Naive thymus-derived CD8-positive, alpha-beta T cell (primary cell): ENCODE measurements at places on chromosomes 2 and 18.

DNA sequence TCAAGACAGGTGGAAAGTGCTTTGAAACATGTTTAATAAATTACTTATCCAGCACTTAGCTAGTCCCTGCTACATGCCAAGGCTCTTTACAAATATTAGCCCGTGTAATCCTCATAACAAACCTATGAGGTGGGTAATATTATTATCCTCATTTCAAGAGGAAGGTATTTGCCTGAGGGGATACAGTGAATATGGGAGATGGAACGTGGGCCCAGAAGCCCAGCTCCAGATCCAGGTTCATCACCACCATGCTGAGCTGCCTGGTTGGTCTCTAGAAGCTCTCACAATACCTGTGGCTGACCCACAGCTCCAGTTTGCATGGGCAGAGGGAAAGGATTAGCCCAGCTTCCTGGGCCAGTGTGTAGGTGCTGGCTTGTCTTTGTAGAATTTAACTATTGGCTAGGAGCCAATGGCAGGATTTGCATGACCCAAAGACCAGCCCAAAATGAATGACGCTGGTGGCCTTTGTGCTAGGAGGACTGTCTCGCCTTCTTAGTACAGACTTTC, 61.6 kb upstream of the ATP8B1 start:
- DNase-seq, result no peak
- H3K27ac ChIP-seq, result no peak overlapping the region
- no peaks in the 10 kb centered on the region for H3K36me3 ChIP-seq

GRCh38 chr2:42562474-42563144, 5.8 kb upstream of the MTA3 start:
- DNase-seq, result no peak
- peaks cover 18% of the 10 kb centered on the region for H3K4me1 ChIP-seq
- H3K27me3 ChIP-seq, result no peaks in the 10 kb centered on the region
- H3K27ac ChIP-seq, result peak overlapping the region; percentile 11

DNA sequence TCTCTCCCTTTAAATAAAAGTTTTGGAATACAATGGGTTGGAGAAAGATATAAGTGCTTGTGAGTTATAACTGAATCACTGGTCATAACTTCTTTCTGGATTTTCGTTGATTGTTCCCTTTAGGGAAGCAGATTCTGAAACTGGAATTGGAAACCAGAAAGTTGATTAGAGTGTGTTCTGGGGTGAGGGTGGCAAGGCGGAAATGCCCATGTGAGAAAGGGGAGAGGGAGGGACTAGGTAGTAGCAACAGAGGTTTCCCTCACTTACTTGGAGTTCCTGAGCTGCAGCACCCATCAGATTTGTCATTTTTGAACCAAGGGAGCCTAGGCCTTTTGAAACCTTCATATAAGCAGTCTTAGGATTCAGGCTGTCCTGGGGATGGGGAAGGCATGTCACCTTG, 453.4 kb downstream of the KCNJ3 start:
- no peak overlapping the region for H3K27ac ChIP-seq
- H3K4me3 ChIP-seq, result no peak overlapping the region
- H3K36me3 ChIP-seq, result no peaks in the 10 kb centered on the region
- H3K4me1 ChIP-seq, result no peaks in the 10 kb centered on the region

- no peak overlapping the region for H3K27ac ChIP-seq
- H3K36me3 ChIP-seq, result peaks cover 3% of the 10 kb centered on the region
- H3K27me3 ChIP-seq, result no peaks in the 10 kb centered on the region
- no peaks in the 10 kb centered on the region for H3K4me1 ChIP-seq
- DNase-seq, result no peak
- no peak overlapping the region for H3K4me3 ChIP-seq
These were observed 37.5 kb downstream of the RBKS start for GRCh38 chr2:27852691-27853090.

- DNase-seq, result no peak
- H3K36me3 ChIP-seq, result no peaks in the 10 kb centered on the region
- peaks cover 52% of the 10 kb centered on the region for H3K4me1 ChIP-seq
- peak overlapping the region; percentile 8 for H3K4me3 ChIP-seq
These were observed 117.2 kb downstream of the UXS1 start for GRCh38 chr2:106076941-106077340.

GRCh38 chr2:26494891-26495290, 17.0 kb upstream of the OTOF start:
- no peaks in the 10 kb centered on the region for H3K36me3 ChIP-seq
- H3K27ac ChIP-seq, result no peak overlapping the region
- H3K4me3 ChIP-seq, result no peak overlapping the region
- H3K27me3 ChIP-seq, result no peaks in the 10 kb centered on the region
- no peaks in the 10 kb centered on the region for H3K4me1 ChIP-seq

DNA sequence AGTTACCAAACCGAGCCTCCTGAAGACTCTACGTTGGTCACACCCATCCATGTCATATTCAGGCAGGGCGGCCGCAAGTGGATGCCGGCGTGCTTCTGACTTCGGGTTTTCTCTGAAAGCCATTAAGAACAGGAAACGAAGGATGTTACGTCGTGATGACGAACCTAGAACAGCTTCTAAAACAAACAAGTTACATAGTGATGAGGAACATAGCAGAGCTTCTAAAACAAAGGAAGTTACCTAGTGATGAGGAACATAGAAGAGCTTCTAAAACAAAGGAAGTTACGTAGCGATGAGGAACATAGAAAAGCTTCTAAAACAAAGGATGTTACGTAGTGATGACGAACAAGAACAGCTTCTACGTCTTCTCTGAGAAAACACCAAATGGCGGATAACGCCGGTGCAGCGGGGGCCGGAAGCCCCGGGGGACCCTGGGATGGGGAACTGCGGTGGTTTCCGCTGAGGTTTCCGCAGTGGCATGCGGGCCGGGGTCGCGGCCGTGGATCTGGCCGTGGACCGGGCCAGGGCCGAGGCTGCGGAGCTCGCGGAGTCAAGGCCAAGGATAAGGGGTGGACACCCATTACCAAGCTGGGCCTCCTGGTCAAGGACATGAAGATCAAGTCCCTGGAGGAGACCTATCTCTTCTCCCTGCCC, 141.1 kb downstream of the SOCS6 start:
- H3K4me1 ChIP-seq, result no peaks in the 10 kb centered on the region
- peaks cover 2% of the 10 kb centered on the region for H3K27me3 ChIP-seq
- no peak overlapping the region for H3K4me3 ChIP-seq
- no peak for DNase-seq
- no peak overlapping the region for H3K27ac ChIP-seq

DNA sequence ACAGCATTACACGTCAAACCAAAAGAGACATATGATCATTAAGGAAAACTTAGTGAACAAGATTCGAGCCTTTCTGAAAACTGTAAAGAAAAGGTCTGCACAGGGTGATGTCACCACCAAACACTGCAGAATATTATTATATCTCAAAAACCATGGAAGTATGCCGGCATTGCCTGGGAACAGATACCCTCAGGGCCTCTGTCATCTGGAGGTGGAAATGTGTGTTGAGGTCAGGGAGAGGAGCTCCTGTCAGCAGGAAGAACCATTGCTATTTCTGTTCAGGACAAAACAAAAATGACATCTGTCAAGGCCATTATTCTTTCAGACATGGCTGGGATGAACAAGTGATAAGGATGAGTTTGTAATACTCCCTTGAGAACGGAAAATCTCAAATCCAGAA, 365.9 kb upstream of the TRIB2 start:
- no peaks in the 10 kb centered on the region for H3K36me3 ChIP-seq
- no peaks in the 10 kb centered on the region for H3K27me3 ChIP-seq
- H3K4me1 ChIP-seq, result no peaks in the 10 kb centered on the region
- no peak overlapping the region for H3K27ac ChIP-seq
- DNase-seq, result no peak
